Glutamatergic neuron (in vitro differentiated cells): ENCODE measurements at places on chromosomes 3 and 15. TPM values are rescaled to one million over a fixed set of nuclear protein-coding genes. Genes with fewer than 3 reads are reported as not detected.
A peak's percentile ranks its signal among the peaks of the same experiment; 100 is the strongest.

DNA sequence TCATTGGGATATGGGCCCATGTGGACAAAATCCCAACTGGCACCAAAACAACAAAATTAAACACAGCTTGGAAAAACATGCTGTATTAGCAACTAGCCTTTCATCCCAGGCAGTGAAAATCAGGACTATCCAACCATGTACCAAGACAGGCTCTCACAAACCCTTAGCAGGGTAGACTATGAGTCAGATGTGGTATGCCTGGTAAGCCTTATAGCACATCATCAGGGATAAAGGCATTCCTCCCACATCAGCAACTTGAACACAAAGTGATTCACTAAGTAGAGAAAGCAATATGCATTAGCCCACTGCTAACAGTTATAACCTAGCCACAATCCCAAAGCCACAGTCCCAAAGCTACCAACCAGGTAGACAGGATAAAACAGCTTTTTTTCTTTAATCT is 8.0 kb downstream of the CEP152 start:
- H3K27me3 ChIP-seq = peaks cover 4% of the 10 kb centered on the region
- no peak for DNase-seq
- H3K4me3 ChIP-seq = no peak overlapping the region
- no peaks in the 10 kb centered on the region for H3K36me3 ChIP-seq

- H3K27me3 ChIP-seq = peaks cover 11% of the 10 kb centered on the region
- H3K36me3 ChIP-seq = no peaks in the 10 kb centered on the region
- peaks cover 24% of the 10 kb centered on the region for H3K4me1 ChIP-seq
- no peak for DNase-seq
Measured at GRCh38 chr15:40918146-40918798, 10.9 kb upstream of the DLL4 start.

GRCh38 chr3:13209634-13209997 is 136.4 kb upstream of the IQSEC1 start:
- no peak overlapping the region for H3K27ac ChIP-seq
- no peaks in the 10 kb centered on the region for H3K27me3 ChIP-seq
- DNase-seq = no peak
- peaks cover 2% of the 10 kb centered on the region for H3K4me1 ChIP-seq
- no peaks in the 10 kb centered on the region for H3K36me3 ChIP-seq

GRCh38 chr3:3237979-3238378 is 58.5 kb upstream of the CRBN start:
- no peak overlapping the region for H3K27ac ChIP-seq
- no peak overlapping the region for H3K4me3 ChIP-seq
- peaks cover 5% of the 10 kb centered on the region for H3K36me3 ChIP-seq
- no peak for DNase-seq
- no peaks in the 10 kb centered on the region for H3K4me1 ChIP-seq

GRCh38 chr15:100686725-100687473 is 84.5 kb downstream of the ASB7 start:
- DNase-seq = no peak
- no peak overlapping the region for H3K4me3 ChIP-seq
- no peak overlapping the region for H3K27ac ChIP-seq
- H3K4me1 ChIP-seq = peaks cover 5% of the 10 kb centered on the region
- H3K27me3 ChIP-seq = peaks cover 5% of the 10 kb centered on the region

DNA sequence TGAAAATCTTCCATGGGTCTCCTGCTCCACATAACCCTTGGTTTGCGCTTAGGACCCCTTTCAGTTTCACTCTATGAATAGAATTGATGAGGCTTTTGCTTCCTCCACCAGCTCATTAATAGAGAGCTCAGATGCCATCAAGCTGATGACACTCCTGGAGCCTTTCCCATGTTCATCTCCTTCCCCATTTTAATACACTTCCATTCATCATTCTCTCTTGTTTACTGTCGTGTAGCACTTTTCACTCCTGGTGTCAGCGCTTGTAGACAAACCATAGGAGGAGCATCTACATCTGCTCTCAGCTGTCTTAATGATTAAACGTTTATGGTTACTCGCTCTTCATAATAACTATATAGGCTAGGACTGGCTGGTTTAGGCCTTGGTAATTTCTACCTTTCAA is 363.5 kb downstream of the EPHB1 start:
- H3K36me3 ChIP-seq = no peaks in the 10 kb centered on the region
- no peak overlapping the region for H3K27ac ChIP-seq
- peaks cover 13% of the 10 kb centered on the region for H3K4me1 ChIP-seq

Gene SAMD7
- total RNA-seq = not detected

- H3K36me3 ChIP-seq = no peaks in the 10 kb centered on the region
- no peak overlapping the region for H3K4me3 ChIP-seq
- no peak overlapping the region for H3K27ac ChIP-seq
- H3K27me3 ChIP-seq = no peaks in the 10 kb centered on the region
Measured at GRCh38 chr3:127865941-127866340, 43.6 kb upstream of the MGLL start.

- peak overlapping the region; percentile 26 for H3K27ac ChIP-seq
- H3K27me3 ChIP-seq = no peaks in the 10 kb centered on the region
- no peaks in the 10 kb centered on the region for H3K36me3 ChIP-seq
Measured at GRCh38 chr15:30978328-30978727, 13.1 kb downstream of the MTMR10 start.

Gene APEH
- total RNA-seq = 119 TPM

- H3K4me3 ChIP-seq = peak overlapping the region; percentile 57
- H3K27me3 ChIP-seq = peaks cover 14% of the 10 kb centered on the region
- peak; percentile 26 for DNase-seq
- H3K36me3 ChIP-seq = peaks cover 5% of the 10 kb centered on the region
Measured at GRCh38 chr3:126959921-126960603, 22.9 kb upstream of the PLXNA1 start.

GRCh38 chr3:52925405-52926313 is 28.3 kb upstream of the STIMATE start:
- no peaks in the 10 kb centered on the region for H3K27me3 ChIP-seq
- no peak for DNase-seq
- H3K36me3 ChIP-seq = no peaks in the 10 kb centered on the region
- H3K27ac ChIP-seq = no peak overlapping the region
- no peak overlapping the region for H3K4me3 ChIP-seq

GRCh38 chr15:69604072-69604411 is 151.4 kb downstream of the RPLP1 start:
- H3K27ac ChIP-seq = no peak overlapping the region
- no peak overlapping the region for H3K4me3 ChIP-seq
- no peaks in the 10 kb centered on the region for H3K4me1 ChIP-seq
- H3K36me3 ChIP-seq = peaks cover 5% of the 10 kb centered on the region
- DNase-seq = no peak

DNA sequence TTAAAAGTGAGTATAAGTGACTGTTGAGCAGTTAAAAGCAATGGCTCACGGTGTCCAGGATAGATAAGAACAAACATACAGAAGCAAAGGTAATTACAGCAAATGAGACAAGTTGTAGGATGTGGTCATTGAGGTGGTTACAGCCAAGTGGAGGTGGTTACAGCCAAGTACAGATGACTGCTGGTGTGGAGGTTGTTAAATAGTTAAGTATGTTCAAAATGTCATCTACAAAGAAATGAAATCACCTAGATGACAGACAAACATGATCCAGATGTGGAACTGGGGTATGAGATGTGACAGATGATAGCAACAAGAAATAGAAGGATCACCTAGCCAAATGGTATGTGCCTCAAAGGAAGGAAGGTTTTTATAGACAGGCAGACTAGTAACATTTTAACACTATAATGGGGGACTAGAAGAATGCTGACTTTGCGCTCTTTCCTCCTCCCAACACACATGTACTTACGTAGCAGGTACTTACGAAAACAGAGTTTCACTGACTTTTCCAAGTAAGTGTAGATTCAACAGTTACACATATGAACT is 6.8 kb upstream of the ANKRD28 start:
- H3K4me1 ChIP-seq = peaks cover 2% of the 10 kb centered on the region
- no peaks in the 10 kb centered on the region for H3K27me3 ChIP-seq
- no peak for DNase-seq
- no peaks in the 10 kb centered on the region for H3K36me3 ChIP-seq
